ENCODE measurements at places on chromosomes 1 and 21.

DNA sequence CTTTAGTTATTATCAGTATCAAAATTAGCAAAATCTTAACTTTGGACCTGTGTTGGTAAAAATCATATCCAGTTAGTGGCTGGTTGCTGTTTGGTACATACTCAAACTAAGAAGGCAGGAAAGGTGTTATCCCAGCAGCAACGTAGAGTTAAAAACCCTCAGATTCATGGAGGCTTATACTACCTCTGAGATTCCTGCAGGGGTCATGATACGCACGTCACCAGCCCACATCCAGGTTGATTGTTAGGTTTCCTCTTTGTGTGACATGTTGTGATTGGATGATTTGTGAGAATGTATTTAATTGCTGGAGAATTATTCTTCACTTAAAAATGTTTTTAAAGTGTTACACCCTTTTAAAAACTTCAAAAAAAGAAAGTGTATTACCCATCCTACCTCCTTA lies 423.3 kb upstream of the ADGRL2 start:
- DNase-seq: no peak

GRCh38 chr1:220876511-220877376 lies 2.5 kb upstream of the HLX start:
- DNase-seq: no peak

GRCh38 chr1:230208619-230209261 lies 141.7 kb downstream of the GALNT2 start:
- DNase-seq: no peak

- DNase-seq: no peak
These were observed 576.9 kb upstream of the B3GALT2 start for GRCh38 chr1:193763266-193763665.

GRCh38 chr21:44498280-44499210 lies 41.5 kb downstream of the KRTAP10-1 start:
- DNase-seq: no peak

DNA sequence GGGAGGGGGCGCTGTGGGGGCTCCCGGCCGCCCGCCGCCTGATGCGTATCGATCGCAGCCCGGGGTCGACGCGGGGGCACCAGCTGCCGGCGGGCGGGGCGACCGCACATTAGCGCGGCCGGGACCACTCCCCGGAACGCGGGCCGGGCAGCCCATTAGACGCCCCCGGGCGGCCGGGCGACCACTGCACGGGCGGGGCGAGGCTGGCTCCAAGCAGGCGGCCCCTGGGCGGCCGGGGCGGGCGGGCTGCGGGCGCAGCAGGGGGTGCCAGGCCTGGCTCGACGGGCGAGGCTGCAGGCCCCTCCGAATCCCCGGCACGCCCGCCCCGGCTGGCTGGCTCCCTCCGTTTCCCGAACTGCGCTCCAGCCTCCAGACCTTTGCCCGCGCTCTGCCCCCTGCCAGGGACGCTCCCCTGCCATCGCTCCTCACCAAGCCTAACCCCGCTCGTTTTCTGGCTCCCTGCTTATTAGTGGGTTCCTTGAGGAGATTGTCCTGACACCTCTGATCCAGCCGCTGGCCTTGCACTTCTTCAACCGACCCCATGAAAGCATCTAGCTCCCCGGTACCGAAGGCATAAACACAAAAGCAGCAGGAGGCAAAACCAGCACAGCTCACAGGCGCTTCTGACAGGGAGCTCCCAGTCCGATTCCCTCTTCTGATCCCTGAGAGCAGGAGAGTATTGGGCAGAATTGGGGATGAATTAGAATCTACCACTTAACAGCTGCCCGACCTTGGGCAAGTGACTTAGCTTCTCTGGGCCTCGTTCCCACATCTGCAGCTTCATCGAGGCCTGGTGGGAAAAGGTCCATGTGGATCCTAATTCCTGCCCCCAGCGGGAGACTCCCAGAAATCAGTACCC lies 92.6 kb upstream of the CASZ1 start:
- DNase-seq: no peak

GRCh38 chr1:247366926-247367645 lies 35.4 kb upstream of the ZNF496 start:
- no peak for DNase-seq

- DNase-seq: no peak
These were observed 78.4 kb downstream of the PEX14 start for GRCh38 chr1:10553118-10553517.

DNA sequence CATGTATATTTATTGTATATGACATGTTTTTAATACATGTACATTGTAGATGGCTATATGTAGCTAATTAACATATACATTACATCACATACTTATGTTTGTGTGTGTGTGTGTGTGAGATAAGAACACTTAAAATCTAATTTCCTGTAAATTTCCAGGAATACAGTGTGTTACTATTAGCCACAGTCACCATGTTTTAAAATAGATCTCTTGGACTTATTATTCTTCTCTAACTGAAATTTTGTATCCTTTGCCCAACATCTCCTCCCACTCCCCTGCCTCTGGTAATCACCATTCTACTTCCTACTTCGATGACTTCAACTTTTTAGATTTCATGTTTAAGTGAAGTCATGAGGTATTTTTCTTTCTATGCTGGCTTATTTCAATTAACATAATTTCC lies 64.8 kb downstream of the FCRL5 start:
- no peak for DNase-seq

- no peak for DNase-seq
These were observed 24.3 kb downstream of the EYA3 start for GRCh38 chr1:28064064-28064463.

GRCh38 chr1:59103457-59103856 lies 193.4 kb upstream of the FGGY start:
- no peak for DNase-seq

All from activated T-helper 9 cell treated with anti-CD3 and anti-CD28 coated beads, Interleukin-2, amount 50 U/mL, for 16 hours (primary cell).